Stimulated activated CD8-positive, alpha-beta memory T cell treated with anti-CD3 and anti-CD28 coated beads, Interleukin-2, amount 100 ng/mL, for 1 hour (primary cell): ENCODE measurements at places on chromosomes 12 and 14.

GRCh38 chr12:57239587-57240065 is 10.1 kb downstream of the SHMT2 start:
- no peak for DNase-seq

- no peak for DNase-seq
These were observed 321.1 kb downstream of the NOVA1 start for GRCh38 chr14:26276757-26277156.

GRCh38 chr14:52494444-52494843 is 57.9 kb downstream of the TXNDC16 start:
- DNase-seq, result no peak

DNA sequence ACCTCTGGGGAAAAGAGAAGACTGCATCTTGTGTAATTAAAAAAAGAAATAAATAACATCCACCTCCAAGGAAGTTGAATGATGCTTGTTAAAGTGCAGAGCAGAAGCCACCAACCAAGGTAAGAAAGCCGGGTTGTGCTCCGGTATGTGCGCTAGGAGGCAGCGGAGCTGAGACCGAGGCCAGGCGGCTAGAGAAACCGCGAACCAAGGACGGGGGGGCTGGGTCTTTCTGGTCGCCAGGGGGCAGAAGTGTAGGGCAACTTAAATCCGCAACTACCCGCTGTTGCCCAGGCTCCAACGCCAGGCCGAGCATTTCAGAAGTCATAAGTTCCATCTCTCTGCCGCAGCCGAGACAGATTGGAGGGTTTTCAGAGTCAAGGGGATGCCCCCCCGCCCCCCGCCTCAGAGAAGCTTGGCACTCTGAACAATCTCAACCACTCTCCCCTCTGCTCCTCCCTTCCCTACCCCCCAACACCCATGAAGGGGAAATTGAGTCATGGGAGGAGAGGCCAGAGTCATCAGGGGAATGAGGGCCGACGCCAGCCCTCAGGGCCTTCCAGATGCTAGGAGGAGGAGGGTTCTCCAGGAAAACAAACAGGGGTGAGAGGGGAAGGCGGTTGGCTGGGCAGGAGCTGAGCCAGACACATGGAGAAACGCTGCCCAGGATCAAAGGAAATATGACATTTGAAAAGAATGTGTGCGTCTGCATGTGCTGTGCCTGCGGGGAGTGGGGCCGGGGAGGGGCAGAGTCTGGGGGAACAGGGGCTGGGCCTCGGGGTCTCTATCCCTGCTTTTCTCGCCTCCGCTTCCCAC is 2.2 kb upstream of the NFATC4 start:
- peak; percentile 43 for DNase-seq

- DNase-seq, result no peak
These were observed 120.3 kb upstream of the FLRT2 start for GRCh38 chr14:85409481-85410210.
